Activated CD4-positive, CD25-positive, alpha-beta regulatory T cell treated with anti-CD3 and anti-CD28 coated beads, Interleukin-2, amount 50 U/mL, for 24 hours (primary cell): ENCODE measurements at places on chromosomes 4 and X.

- ATAC-seq, result no peak
These were observed 298.1 kb downstream of the ANKRD50 start for GRCh38 chr4:124414276-124415040.

DNA sequence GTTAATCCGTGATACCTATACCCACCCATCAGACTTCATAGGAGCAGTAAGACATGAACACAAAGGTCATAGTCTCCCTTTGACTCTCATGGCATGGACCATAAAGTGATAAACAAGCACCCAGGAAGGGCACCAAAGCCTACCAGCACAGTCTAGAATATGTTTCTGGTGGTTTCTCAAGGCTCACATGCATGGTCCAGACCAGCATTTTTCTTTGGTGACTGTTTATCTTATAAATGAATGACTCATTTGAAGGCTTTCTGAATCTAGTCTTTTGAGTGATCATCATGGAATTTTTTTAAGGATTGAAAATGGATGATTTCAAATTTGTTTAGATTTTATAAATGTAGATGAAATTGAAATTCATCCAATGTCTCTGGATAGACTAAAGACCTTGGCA, 32.0 kb upstream of the AMELX start:
- ATAC-seq, result no peak

DNA sequence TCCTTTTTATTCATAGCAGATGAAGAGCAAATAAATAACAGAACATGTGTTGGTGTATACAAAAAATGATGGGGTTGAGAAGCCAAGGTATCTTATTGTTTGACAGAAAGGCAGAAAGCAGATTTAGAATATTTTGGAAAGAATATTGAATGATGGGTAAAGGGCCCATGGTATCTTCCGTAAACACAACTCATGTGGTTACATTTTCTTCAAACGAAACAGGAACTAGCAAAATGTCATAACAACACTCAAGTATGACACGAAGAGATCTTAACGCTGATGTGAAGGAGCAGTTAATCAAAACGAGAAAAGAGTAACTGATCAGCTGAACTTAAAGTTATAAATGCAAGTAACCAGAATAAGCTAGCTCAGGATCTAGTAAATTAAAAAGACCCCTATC, 195.7 kb upstream of the GK2 start:
- peak; percentile 82 for ATAC-seq

DNA sequence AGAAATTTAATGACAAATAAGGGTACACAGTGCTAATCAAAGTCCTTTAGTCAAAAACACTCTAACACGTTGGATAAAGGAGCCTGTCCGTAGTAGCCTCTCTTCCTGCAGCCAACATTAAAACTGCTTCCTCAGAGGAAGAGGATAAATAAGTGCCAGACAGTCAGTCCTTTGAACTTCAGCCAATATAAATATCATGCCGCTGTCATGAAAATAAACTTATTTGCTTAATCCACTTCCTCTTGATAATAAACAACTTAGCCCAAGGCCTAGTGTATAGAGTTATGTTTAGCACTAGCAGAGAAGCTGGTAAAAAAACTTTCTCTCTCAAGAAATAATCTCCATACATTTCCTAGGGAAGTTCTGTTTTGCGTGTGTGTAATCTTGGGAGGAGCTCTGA, 196.7 kb downstream of the HS3ST1 start:
- no peak for ATAC-seq

DNA sequence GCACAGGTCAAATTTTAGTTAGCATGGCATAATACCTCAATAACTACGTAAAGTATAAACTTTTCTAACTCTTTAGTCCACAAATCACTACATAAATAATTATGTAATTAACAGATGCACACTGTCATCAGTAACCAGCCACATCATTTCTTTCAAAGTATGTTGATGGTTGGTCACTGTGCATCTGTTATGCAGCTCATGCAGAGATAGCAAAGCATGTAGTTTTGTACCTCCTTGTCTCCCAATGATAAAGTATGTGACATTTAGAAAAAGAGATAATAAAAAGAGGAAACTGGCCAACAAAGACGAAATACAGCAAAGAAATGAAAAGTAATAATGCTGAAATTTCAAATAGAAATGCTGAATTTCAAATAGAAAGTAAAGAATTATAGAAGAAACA, 2.9 kb downstream of the LAMTOR3 start:
- no peak for ATAC-seq

GRCh38 chr4:79651456-79651855, 243.4 kb upstream of the GK2 start:
- no peak for ATAC-seq

DNA sequence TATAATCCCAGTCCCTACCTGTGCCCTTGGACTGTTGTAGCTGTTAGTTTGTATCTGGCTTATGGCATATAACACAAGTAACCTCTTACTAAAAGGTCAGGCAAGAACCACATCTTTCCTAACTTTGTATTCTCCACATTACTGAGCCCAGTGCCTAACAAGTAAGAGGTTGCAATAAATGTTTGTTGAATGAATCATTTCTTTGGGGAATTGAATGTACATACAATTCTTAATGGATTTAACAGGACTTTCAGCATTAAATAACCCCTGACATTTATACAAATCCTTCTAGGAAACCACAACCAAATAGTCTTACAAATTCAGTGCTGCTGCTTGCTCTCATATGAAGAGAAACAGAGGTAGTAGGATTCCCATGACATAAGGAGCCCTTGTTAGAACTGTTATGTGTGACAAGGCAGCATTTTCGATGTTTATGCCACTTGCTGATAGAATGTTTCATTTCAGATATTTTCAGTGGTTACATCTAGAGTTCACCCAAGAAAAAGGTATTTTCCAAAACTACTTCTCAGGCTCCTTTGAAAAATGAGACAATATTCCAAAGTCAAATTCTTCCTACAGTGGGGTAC, 62.0 kb downstream of the MBNL3 start:
- ATAC-seq, result no peak
